BJ (cell line): ENCODE measurements at places on chromosomes 6 and 20.

- DNase-seq = no peak
Observed at GRCh38 chr6:136624347-136624746, 74.1 kb upstream of the MAP7 start.

- no peak for DNase-seq
Observed at GRCh38 chr6:150875841-150876240, 10.3 kb downstream of the MTHFD1L start.

- no peak for DNase-seq
Observed at GRCh38 chr6:145360865-145361264, 374.5 kb downstream of the EPM2A start.

- no peak for DNase-seq
Observed at GRCh38 chr20:25017257-25017803, 24.8 kb upstream of the APMAP start.

- DNase-seq = no peak
Observed at GRCh38 chr20:49384437-49385434, 97.7 kb downstream of the KCNB1 start.

GRCh38 chr20:41475503-41475902, 108.9 kb upstream of the EMILIN3 start:
- DNase-seq = no peak

GRCh38 chr6:14339711-14340584, 222.4 kb downstream of the CD83 start:
- no peak for DNase-seq

DNA sequence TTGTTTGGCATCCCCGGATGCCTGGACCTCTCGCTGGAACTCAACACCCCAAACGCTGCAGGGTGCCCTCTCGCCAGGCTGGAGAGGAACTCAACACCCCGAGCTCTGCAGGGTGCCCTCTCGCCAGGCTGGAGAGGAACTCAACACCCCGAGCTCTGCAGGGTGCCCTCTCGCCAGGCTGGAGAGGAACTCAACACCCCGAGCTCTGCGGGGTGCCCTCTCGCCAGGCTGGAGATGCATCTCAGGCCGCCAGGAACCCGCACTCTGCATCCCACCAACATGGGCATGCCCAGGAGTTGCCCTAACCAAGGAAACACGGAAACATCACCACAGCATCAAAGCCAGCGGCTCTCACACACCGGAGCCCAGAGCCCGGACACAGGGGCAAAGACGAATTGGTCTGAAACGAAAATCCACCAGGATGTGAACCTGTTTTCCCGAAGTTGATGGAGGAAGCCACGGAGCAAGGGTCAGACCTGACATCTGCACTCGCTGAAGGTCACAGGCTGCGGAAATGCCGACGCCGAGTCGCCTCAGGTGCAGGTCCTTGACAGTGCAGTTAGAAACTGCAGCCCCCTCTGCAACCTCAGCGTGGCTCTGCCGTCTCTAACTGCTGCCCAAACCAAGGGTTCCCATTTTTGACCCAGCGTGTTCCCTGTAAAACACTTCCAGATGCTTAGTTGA, 37.5 kb downstream of the DLL1 start:
- DNase-seq = no peak

GRCh38 chr6:74044417-74045096, 348.6 kb downstream of the CD109 start:
- DNase-seq = no peak

DNA sequence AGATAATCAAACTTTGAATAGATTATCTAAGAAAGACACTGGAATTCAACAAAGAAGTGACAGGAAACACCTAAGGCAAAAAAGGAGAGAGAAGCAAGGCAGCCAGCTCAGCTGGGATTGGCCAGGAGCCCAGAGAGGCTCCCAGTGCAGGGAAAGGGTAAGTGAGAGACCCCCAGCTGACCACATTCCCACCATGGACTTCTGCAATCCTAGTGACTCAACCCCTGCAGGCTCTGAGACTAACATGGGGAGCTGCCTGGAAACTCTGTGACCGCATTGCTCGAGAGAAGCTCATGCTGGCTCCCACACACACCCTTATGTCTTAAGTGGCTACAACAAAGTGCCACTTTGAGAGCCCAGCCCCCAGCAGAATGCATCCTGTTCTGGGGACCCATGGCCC, 215.1 kb downstream of the PACRG start:
- peak; percentile 59 for DNase-seq

DNA sequence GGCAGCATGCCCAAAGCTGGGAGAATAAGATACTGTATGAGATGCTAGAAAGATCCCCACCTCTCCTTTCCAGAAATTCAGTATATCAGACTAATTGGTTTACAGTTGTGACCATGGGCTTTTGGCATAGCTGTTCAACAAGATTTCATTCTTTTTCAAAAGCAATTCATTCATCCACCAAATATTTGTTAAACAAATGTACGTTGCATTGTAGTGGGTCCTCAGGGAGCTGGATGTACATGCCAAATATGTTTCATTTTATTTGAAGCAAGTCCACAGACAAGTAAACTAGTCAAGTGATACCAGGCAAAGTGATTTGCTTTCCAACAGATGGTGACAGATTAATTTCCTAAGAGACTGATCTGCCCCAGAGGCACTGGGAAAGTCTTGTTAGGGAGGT, 85.8 kb upstream of the ESR1 start:
- no peak for DNase-seq

DNA sequence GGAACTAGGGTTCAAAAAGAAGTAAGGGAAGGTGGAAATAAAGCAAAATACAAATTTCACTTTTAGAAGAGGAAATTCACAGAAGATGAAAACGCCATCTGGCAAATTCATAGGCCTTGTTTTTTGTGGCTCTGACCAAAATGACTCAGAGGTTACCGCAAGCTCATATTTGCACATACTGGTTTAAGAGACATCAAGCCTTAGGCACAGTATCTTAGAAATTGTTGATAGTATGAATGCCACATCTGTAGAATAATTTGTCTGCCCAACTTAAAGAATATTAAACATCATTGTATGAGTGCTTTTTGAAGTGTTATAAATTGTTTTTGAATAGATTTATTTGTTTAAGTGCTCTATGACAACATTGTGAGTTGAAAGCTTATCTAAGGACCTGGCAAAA, 10.6 kb downstream of the TAAR1 start:
- peak; percentile 0 for DNase-seq

- no peak for DNase-seq
Observed at GRCh38 chr6:71766146-71766760, 120.1 kb upstream of the RIMS1 start.

DNA sequence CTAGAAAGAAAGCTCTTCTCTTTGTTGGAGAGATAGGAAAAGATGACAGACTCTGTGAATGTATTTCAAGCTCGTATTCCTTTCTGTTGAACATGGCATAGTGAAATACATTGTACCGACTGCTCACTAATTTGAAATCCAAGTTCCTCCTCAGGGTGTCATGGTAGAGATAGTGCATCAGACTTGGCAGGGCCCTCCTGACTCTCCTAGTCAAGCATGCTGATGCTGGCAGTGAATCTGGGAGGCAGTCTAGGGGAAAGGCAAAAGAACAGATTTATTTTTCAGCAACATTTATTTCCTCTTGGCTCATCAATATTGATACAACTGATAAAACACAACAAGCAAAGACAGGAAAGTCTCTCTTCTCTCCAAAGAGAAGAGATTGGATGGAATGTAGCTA, 356.3 kb upstream of the IRAK1BP1 start:
- DNase-seq = no peak

- DNase-seq = no peak
Observed at GRCh38 chr20:55776176-55776575, 229.1 kb downstream of the CBLN4 start.

DNA sequence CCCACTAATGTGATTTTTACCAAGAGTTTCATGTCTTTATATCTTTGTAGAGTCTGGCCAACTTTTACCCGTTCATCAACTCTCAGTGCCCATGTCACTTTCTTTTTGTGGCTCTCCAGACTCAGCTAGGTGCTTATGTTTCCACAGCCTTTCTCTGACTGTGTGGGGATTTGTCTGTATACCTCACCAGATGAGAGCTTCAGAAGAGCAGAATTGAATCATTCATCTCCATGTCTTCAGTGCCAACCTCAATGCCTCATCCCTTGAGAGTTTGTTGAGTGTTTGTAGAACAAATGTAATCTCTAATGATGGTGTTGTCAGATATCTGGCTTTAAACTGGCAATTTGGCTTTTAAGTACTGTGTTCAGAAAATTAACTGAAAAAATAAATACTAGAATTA, 16.8 kb upstream of the CCN2 start:
- no peak for DNase-seq

DNA sequence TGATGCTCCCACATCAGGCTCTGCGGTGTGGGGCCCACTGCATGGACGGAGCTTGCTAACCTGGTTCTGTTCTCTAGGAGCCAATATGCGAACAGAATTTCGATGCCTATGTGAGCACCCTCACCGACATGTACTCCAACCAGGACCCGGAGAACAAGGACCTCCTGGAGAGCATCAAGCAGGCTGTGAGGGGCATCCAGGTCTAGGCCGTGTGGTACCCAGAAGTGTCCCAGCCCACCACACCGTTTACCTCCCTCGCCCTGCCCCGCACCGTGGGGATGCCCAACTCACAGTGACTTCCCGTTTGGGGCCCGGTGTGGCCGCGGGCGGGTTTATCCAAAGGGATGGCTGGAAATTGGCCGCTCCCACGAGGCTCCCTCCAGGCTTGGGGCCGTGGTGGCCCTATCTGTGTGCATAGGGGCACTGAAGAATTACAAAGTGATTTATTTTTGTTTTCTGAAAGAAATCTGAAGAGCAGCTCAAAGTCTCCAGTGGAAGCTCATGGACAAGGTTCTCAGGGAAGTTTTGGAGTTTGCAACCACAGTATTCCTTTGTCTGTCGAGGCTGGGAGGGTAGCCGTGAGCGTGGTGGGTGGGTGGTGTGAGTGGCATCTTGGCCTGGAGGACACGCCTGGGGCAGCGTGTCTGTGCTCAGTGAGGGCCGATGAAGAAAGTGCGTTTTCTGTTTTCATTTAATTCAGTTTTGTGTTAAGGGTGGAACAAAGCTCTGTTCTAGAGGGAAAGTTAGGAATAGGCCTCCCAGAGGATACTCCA, 15.1 kb upstream of the PCMTD2 start:
- DNase-seq = no peak

DNA sequence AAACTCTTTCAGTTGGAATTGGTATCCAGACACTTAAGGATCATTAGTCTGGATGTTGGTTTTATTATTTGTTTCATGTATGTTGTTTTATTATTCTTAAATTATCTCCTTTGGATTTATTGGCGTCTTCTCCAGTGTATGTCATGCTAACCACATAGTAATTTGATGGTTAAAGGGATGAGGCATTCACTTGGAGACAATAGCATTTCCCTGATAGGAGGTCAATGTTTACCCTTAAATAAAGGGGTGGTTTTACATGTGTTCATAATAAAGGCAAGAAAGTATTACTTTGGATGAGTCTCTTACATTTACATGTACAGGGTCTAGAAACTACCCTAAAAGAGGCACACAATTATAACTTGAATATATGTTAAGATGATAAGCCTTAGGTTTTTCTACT, 51.2 kb upstream of the RNF144B start:
- no peak for DNase-seq

GRCh38 chr6:74654296-74654695, 551.6 kb downstream of the COL12A1 start:
- no peak for DNase-seq

DNA sequence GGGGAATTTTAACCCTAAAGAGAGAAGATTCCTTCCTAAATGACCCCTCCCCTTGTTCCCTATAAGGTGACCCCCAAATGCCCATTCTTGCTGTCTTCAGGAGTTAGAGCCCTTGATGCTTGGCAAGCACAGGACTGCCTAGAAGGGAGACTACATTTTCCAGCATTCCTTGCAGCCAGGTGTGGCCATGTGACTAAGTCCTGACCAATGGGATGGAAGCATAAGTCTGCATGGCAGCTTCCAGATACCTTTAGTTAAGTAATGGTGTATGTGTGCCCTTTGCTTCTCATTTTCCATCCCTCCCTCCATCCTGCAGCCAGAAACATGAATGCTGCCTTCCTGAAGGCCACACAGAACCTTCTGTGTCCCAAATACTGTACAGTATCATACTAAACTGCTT, 5.5 kb downstream of the BFSP1 start:
- DNase-seq = no peak

DNA sequence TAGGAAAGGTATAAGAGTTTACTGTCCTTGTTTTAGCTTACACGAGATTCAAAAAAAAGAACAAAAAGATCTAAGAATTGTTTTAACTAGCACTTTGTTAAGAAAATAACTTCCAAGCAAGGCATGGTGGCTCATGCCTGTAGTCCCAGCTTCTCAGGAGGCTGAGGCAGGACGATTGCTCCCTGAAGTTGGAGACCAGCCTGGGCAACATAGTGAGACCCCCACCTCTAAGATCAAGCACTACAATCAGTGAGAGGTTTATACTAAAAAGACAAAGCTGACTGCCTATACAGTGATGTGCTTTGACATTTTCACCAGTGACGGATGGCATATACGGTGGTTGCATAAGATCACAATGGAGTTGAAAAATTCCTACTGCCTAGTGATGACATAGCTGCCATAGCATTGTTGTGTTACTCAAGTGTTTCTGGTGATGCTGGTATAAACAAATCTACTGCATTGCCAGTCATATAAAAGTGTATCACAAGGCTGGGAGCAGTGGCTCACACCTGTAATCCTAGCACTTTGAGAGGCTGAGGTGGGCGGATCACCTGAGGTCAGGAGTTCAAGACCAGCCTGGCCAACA, 68.6 kb downstream of the B4GALT5 start:
- DNase-seq = no peak

GRCh38 chr6:125423047-125423446, 121.3 kb upstream of the HDDC2 start:
- no peak for DNase-seq

DNA sequence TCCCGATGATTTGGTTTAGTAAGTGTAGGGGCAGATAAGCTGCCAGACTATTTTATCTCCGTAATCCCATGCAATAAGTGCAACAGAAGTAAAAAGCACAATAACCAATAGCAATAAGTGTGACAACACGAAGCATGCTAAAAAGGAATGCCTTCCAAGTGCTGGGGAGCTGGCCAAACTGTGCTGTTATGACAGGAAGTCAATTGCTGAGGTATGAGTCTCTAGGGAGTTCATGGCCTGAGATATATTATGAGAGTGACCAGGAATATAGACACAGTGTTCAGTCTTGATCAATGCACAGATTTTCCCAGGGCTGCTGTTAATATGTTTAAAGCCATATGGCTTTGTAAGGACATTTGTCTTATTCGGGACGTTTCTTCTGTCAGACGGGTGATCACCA, 10.5 kb upstream of the ANGPT4 start:
- no peak for DNase-seq

- DNase-seq = no peak
Observed at GRCh38 chr20:2101057-2101864, at the start of gene STK35. Gene STK35, plus strand, starts transcription at chr20:2101827. Its CDS starts 55 bp downstream, at chr20:2101882.

DNA sequence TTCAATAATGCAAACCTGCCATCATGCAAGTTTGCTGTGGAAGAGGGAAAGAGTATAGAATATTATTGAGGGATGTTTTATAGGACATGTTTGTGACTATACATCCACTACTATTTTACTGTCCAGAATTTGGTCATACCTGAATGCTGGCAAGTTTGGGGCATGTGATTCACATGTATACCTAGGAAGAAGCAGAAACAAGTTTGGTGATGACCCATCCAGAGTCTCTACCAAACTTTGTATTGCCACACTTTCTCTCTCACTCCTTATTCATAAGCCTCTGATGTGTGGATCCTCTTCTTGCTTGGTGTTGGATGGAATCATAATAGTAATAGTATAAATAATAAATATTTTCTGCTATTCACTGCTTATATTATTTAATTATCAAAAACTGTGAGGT, 108.5 kb upstream of the FLRT3 start:
- no peak for DNase-seq
